ENCODE measurements at places on chromosomes 2 and 18.

DNA sequence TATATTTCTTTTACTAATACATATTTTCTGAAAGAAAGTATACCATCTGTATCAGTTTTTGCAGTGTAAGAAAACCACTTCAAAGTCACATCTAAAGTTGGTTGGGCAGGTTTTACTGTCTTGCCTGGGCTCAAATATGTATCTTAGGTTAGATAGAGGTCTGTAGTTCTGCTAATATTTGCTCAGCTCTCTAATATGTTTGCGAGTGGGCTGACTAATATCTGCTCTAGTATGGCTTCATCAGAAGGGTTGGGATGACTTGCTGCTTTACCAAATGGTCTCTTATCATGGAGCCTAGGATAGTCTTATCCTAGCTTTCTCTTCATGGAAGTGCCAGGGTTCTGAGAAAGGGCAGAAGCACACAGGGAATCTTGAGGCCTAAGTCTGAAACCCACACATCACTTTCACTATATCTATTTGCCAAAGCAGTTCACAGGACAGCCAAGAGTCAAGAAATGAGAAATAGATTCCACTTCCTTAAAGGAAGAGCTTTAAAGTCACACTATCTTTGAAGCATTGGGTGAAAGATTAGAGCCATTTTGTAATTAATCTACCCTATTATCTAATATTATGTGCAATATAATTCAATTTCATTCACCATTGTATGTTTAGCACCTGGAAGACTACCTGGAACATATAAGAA lies 610.0 kb downstream of the KCNJ3 start:
- DNase-seq = no peak

DNA sequence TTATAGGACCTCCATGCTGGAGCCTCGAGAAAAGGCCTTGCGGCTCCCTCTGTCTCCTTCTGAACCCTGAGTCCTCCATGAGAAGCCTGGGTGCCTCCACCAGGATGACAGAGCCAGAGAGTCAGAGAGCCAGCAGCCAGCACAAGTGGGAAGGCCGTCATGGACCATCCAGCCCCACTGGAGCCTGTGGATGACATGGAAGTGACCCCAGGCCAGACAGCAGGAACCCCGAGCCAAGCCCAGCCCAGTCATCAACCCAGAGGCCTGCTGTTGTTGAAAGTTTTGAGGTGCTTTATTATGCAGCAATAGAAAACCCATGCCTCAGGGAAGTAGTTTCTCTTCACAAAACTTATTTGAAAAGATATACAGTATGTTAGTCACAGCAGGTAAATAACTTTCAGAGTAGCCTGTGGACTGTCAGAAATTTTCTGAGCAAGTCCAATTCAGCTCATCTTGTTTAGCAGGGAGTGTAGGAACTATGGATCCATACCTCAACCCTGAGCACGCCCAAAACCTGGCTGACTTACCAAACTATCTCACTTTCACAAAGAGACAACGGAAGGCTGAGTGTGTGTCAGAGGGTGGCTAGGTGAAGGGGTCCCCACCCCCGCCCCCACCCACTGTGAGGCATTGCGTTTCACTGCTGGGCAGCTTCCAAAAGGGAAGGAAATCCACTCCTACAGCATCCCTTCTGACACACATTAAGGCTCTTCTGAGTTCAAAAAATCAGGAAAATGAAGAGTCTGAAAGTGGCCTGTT lies 79.9 kb upstream of the NDUFV2 start:
- no peak for DNase-seq

GRCh38 chr2:16626497-16626896 lies 39.1 kb downstream of the CYRIA start:
- no peak for DNase-seq

DNA sequence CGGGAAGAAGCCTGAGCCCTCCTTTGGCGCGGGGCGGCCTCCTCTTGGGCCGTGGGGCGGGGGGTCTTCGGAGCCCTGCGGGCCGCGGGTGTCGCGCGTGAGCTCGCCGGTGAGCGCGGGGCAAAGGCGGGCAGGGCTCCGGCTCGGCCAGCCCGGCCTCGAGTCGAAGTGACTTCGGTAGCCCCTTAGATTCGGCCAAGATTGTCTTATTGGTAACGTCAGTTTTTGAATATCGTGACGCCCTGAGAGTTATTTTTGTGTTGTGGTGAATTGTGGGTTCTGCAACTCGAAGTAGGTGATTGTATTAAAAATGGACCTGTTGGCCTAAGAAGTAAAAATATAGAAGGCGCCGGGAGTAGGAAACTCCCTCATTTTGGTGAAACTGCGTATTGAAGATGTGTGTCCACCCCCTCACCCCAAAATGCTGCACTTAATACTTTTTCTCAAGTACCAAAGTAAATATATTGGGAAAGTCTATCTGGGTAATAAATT lies 669 bp downstream of the MARCHF7 start:
- DNase-seq = no peak

DNA sequence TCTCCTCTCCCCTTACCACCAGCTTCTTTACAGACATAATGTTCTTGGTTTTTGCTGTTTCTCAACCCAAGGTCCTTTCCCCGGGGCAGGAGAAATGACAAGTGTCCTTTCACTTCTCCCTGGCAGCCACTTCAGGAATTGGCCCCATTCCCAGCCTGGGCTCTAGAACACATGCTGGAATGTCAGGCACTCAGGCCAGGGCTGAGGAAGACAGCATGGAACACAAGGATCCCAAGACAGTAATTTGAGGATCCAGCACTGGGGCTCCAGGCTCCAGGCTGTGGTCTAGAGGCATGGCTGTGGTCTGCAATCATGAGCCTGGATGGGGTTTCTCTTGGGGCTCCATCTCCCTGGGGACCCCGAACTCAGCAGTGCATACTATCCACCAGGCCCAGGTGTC lies 201.4 kb downstream of the CELF4 start:
- DNase-seq = no peak

- DNase-seq = no peak
Observed at GRCh38 chr18:13048061-13048595, 57.0 kb downstream of the CEP192 start.

- no peak for DNase-seq
Observed at GRCh38 chr2:27076323-27076722, 2.1 kb upstream of the EMILIN1 start.

- no peak for DNase-seq
Observed at GRCh38 chr2:229931241-229931640, 8.9 kb downstream of the FBXO36 start.

GRCh38 chr18:78390348-78390951 lies 589.2 kb upstream of the SALL3 start:
- no peak for DNase-seq

- DNase-seq = no peak
Observed at GRCh38 chr2:43452318-43452731, 143.5 kb downstream of the THADA start.

DNA sequence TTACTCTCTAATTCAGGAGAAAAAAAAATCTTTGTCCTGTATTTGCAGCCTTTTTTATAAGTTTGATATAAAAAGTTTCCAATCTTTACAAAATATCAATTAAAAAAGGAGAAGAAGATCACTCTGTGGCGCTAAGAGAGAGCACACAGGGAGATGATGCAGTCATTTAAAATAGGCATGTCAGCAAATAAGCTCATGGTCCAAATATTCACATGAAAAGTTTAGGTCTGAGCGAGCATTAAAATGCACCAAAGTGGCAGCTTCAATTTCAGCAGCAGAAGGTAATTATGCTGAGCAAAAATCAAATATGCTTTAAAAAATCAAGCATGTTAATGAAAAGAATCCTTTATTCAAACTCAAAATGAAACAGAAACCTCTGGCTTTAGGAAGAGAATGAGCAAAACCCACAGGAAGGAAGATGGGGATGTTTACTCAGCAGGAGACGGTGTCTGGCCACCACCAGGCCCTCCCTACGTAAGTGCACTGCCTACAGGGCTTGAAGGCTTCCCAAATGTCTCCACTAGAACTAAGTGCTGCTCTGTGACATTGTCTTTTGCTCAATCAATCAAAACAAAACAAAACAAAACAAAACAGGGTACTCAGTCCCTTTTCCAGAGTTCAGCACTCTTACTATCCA lies 120.4 kb downstream of the L3MBTL4 start:
- DNase-seq = no peak

- no peak for DNase-seq
Observed at GRCh38 chr2:10306901-10307463, 4.3 kb downstream of the HPCAL1 start.

- no peak for DNase-seq
Observed at GRCh38 chr2:38658613-38659012, 7.3 kb upstream of the GALM start.

DNA sequence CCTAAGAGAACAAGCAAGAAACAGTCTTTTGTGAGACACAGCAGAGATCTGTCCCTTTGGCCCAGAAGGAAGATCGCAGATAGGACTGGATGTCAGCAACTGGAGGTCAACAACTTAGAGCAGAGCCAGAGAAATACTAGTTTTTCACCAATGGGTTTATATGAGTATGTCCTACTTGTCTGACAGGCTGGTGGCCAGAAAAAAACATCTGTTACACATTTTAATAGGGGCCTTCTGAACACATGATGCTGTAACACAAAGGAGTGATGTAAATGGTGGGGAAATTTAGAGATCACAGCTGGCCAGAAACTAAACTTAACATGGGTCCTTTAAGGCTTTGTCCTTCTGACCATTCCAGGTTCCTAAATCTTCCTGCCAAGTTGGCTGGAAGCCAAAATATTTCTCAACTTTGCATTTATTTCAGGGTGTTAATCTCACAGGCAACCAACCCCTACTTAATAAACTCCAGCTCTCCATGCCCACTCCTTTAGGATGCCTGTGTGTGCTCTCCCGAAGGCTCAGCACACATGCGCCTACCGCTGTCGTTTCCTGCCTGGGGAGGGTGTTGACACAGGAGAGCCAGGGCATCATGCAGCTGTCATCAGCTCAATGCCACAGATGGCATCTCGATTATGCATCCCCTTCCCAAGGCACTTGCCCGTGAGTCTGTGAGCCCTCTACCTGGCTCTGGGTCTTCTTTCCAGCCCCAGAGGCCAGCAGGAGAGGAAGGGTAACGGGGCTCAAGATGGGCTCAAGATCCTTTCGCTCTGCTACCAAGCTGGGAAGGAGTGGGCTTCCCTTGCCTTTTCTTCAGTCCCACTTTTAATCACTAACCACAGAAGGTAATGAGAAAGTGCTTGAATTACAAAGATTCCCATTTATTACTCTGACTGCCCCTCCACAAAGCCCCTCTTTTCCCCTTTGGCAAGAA lies 252.5 kb downstream of the ETAA1 start:
- no peak for DNase-seq

DNA sequence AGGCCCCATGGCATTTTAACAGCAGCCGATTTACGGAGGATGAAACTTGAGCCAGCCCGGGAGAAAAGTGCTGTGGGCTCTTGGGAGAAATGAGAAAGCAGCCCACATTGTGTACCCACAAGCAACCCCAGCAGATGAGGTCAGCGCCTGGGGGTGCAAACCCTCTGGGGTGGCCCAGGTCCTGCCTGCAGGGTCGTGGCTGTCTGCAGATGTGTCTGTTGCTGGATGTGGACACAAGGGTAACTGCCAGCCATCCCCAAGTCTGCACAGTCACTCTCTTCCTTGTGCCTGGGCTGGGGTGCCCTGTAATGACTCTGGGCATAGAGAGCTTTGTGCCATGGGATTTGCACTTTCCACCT lies 170.8 kb downstream of the PRKCE start:
- no peak for DNase-seq

- DNase-seq = peak; percentile 45
Observed at GRCh38 chr2:61658841-61659780, 121.0 kb upstream of the XPO1 start.

DNA sequence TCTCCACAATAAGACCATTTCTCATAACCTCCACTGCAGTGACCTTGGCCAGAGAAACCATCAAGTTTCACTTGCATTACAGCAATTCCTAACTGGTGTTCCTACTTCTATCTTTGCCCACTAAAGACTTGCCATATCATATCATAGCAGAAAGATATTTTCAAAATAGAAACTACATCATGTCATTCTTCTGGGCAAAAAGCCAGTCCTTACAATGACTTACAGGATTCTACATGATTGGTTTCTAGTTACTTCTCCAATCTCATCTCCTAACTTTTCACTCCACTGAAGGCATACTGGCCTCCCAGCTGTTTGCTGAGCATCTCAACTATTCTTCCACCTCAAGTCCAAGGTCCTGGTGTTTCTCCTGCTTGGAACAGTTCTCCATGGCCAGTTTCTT lies 151.4 kb downstream of the HNMT start:
- no peak for DNase-seq

DNA sequence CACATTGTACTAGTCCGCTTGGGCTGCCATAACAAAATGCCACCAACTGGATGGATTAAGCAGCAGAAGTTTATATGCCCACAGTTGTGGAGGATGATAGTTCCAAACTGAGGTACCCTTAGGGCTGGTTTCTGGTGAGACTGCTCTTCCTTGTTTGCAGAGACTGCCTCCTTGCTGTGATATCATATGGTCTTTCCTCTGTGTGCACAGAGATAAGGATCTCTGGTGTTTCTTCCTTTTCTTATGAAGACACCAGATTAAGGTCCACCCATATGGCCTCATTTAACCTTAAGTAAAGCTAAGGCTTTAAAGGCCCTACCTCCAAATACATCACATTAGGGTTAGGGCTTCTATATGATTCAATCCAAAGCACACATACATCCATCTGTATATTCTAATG lies 738.2 kb upstream of the GCFC2 start:
- no peak for DNase-seq

GRCh38 chr2:157420771-157421323 lies 23.0 kb downstream of the CYTIP start:
- DNase-seq = no peak
